ENCODE measurements at places on chromosomes 11 and 22. TPM values are rescaled to one million over a fixed set of nuclear protein-coding genes. Genes with fewer than 3 reads are reported as not detected.

Gene MUC6
- not detected for total RNA-seq

Gene OR10A4
- not detected for total RNA-seq

Gene OR52I2
- total RNA-seq, result not detected

Gene PIWIL4
- 1.7 TPM for total RNA-seq

Gene TNKS1BP1
- total RNA-seq, result 80.1 TPM

Gene PDGFB
- 15.1 TPM for total RNA-seq

Gene RFPL2
- not detected for total RNA-seq

GRCh38 chr11:120391854-120392253, 55.6 kb downstream of the ARHGEF12 start:
- no peaks in the 10 kb centered on the region for H3K36me3 ChIP-seq
- peak overlapping the region; percentile 32 for H3K4me3 ChIP-seq
- H3K4me1 ChIP-seq, result peaks cover 56% of the 10 kb centered on the region
- DNase-seq, result no peak
- no peaks in the 10 kb centered on the region for H3K27me3 ChIP-seq

GRCh38 chr11:14578541-14578956, 58.4 kb upstream of the PSMA1 start:
- no peaks in the 10 kb centered on the region for H3K4me1 ChIP-seq
- H3K27ac ChIP-seq, result no peak overlapping the region
- no peaks in the 10 kb centered on the region for H3K27me3 ChIP-seq
- no peak for DNase-seq
- no peaks in the 10 kb centered on the region for H3K36me3 ChIP-seq
- no peak overlapping the region for H3K4me3 ChIP-seq

GRCh38 chr22:42281284-42281683, 10.8 kb upstream of the TCF20 start:
- DNase-seq, result peak; percentile 24
- peaks cover 16% of the 10 kb centered on the region for H3K27me3 ChIP-seq
- no peak overlapping the region for H3K4me3 ChIP-seq
- peaks cover 4% of the 10 kb centered on the region for H3K4me1 ChIP-seq
- no peak overlapping the region for H3K27ac ChIP-seq

- no peak overlapping the region for H3K27ac ChIP-seq
- DNase-seq, result no peak
- peaks cover 2% of the 10 kb centered on the region for H3K27me3 ChIP-seq
- H3K36me3 ChIP-seq, result no peaks in the 10 kb centered on the region
- no peak overlapping the region for H3K4me3 ChIP-seq
- H3K4me1 ChIP-seq, result no peaks in the 10 kb centered on the region
Measured at GRCh38 chr11:130622141-130622542, 173.7 kb downstream of the ADAMTS15 start.

DNA sequence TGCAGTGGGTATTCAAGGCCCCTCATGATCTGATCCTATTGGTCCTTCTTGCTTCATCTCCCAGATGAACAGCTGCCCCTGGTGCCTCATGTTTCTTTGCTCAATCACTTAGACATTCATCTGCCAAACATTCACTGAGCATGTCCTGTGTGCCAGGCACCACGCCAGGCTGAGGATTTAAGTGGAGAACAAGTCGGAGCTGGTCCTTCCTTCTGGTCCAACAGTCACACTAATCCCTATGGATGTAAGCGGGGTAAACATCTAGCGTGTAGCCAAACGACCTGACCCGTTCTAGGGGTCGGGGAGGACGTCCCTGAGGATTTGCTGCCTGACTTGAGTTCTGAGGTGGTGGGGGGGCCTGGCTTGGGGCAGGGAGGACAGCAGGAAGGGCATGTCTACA, 21.9 kb downstream of the ZMAT5 start:
- no peak overlapping the region for H3K4me3 ChIP-seq
- peak overlapping the region; percentile 76 for H3K27ac ChIP-seq
- H3K27me3 ChIP-seq, result no peaks in the 10 kb centered on the region

DNA sequence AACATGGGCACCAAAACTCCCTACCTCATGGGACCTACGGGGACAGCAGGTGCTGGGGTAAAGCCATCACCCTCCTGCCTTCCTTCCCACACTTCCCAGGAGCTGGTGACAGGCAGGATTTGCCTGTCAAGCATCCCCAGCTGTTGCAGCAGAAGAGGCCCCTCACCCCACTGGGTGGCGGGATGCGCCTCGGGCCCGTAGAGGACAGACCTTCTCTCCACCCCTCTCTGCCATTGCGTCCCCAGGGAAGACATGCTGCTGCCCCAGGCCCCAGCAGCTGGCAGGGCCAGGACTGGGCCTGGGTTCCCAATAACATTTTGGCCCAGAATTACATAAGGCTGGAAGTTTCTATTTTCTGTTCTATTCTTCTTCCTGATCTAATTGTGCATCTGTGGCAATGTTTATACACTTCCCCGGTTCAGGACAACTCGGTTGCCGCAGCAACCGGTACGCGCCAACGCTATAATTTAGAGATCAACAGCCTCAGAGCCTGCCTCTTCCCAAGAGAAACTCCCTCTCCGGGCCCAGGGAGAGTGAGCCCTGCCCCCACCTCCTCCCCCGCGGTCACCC, 25.4 kb downstream of the KCNJ4 start:
- no peak for DNase-seq
- H3K27ac ChIP-seq, result no peak overlapping the region
- no peaks in the 10 kb centered on the region for H3K27me3 ChIP-seq
- no peaks in the 10 kb centered on the region for H3K4me1 ChIP-seq
- no peak overlapping the region for H3K4me3 ChIP-seq

DNA sequence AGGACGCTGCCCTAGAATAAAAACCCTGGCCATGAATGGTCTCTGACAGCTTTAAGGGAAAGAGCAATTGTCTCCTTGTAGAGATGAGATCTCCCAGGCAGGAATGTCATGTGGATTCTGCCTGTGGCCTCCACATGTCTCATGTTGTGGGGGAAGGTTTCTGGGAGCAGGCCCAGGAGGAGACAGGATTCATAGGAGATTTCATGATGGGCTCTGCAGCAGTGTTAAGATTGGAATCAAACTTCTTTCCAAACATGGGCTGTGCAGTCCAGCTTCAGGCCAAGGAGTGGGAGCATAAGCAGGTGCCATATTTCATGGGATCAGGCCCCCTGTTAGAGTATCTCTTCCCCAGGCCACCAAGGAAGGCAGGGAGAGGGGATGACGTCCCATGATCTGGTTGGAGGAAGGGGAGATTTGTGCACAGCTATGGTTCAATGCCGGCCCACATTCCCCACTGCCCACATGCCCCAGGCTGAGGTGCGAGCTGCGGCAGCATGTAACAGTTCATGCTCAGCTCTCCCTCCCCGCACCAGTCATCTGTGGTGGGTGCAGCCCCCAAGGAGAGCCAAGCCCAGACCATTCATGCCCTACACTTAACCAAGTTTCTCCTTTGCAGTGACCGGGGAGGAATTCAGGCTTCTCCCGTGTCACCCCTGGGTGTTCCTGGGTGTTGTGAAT, 42.5 kb downstream of the LMO1 start:
- no peaks in the 10 kb centered on the region for H3K27me3 ChIP-seq
- no peak overlapping the region for H3K27ac ChIP-seq
- H3K36me3 ChIP-seq, result no peaks in the 10 kb centered on the region
- DNase-seq, result no peak

DNA sequence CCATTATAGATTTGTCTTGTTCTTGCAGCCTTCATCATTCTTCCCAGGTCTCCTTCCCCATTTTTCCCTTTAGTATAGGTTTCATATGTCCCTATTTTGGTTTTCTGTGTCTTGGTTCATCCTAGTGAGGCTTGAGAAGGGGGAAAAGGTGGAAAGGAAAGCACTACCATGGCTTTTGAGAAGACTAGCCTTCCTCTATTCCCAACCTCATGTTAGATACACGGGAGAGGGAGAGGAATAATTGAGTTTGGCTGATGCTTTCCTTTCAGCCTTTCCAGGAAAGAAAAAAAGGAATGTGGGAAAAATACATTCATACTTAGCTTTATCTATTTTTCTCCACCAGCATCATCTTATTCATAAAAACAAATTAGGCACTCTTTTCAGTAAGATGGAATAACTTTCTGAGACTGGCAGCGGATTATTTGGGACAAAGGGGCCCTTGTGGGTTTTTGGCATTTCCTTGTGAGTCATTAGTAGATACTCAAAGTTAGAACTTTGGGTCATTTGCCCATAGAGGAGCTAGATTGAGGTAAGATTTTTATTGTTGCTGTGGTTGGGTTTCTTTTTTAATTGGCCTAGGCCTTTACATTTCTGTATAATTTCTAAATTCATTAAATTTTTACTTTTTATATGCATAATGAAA, 23.8 kb downstream of the CAPRIN1 start:
- no peak overlapping the region for H3K4me3 ChIP-seq
- H3K27me3 ChIP-seq, result no peaks in the 10 kb centered on the region
- H3K27ac ChIP-seq, result no peak overlapping the region
- H3K36me3 ChIP-seq, result peaks cover 2% of the 10 kb centered on the region

DNA sequence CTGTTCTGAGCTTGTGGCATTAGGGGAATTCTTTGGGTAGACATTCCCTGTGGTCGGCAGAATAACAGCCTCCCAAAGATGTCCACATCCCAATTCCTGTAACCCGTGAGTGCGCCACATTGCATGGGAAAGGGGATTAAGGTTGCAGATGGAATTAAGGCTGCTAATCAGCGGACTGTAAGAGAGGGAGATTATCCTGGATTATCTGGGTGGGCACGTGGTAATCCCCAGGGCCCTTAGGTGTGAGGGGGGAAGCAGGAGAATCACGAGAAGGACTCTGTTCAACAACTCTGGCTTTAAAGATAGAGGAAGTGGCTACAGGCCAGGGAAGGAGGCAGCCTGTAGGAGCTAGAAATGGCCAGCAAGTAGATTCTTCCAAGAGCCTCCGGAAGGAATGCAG, 16.0 kb downstream of the CACNG2 start:
- no peak overlapping the region for H3K27ac ChIP-seq
- no peak for DNase-seq
- peaks cover 6% of the 10 kb centered on the region for H3K27me3 ChIP-seq

DNA sequence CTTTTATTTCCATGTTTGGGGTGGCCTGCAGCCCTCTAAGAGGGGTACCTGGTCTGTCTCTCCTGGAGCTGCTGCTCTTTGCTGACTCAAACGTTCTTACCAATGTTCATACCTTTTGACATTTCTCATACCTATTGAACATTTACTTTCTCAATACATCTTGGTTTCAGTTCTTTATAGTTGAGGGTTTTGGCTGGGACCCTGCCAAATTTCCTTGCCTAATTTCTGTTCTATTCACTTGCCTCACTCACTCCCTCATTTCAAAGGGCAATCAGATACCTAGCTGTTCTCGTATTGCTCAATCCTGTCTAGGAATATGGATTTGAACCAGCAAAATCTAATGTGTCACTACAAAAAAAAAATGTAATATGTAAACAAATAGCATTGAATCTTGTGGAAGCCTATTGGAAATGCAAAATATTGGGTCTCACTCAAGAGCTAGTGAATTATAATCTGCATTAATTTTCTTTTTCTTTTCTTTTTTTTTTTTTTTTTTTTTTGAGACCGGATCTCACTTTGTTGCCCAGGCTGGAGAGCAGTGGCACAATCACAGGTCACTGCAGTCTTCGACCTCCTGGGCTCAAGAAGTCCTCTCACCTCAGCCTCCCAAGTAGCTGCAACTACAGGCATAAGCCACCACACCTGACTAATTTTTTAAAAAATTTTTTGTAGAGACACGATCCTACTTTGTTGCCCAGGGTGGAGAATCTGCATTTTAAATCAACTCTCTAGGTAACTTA, 7.5 kb downstream of the OR6M1 start:
- no peak overlapping the region for H3K4me3 ChIP-seq
- DNase-seq, result no peak
- no peaks in the 10 kb centered on the region for H3K27me3 ChIP-seq

DNA sequence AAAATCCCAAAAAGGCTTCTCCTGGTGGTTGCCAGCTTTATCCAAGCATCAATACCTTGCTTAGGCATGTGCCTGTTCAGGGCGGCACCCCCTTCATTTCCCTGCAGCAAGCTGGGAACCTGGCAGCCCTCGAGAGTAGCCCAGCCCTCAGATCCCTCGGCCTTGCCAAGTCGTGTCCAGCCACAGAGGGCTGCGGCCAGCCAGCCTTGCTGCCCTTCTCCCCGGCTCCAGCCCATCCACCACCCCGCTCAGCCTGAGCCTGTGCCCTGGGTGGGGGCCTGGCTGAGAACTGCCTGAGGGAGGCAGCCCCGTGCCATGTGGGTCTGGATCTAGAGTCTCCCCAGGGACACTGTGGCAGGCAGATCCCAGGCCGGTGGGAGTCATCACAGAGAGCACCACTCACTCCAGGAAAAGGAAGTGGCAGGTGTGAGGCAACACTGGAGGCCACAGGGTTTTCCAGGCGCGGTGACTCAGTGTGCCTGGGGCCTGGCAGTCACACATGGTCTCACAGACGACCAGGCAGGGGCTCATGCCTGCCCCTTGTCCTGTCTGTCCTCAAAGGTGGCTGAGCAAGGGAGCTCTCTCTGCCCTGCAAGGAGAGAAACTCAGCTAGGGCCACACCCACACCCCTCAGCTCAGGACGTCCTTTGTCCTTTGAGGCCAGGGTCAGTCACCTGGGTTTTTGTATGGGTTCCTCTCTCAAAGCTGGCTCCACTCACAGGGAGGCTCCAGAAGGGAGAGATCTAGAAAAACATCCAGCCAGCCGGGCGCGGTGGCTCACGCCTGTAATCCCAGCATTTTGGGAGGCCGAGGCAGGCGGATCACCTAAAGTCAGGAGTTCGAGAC, 12.2 kb upstream of the CDC42BPG start:
- H3K36me3 ChIP-seq, result peaks cover 35% of the 10 kb centered on the region
- no peaks in the 10 kb centered on the region for H3K27me3 ChIP-seq
- peak overlapping the region; percentile 21 for H3K4me3 ChIP-seq
- peak; percentile 92 for DNase-seq
- peak overlapping the region; percentile 98 for H3K27ac ChIP-seq
- peaks cover 92% of the 10 kb centered on the region for H3K4me1 ChIP-seq

GRCh38 chr11:124499711-124500110, 43.7 kb downstream of the OR8B12 start:
- H3K36me3 ChIP-seq, result no peaks in the 10 kb centered on the region
- no peak overlapping the region for H3K4me3 ChIP-seq
- no peaks in the 10 kb centered on the region for H3K27me3 ChIP-seq
- H3K4me1 ChIP-seq, result no peaks in the 10 kb centered on the region

GRCh38 chr11:61294717-61295595, at the start of gene VWCE:
Gene VWCE (minus strand): TSS chr11:61295316. CDS start chr11:61295037, 279 bp downstream.
- peak; percentile 58 for DNase-seq
- H3K27me3 ChIP-seq, result peaks cover 21% of the 10 kb centered on the region
- H3K36me3 ChIP-seq, result peaks cover 33% of the 10 kb centered on the region
- H3K27ac ChIP-seq, result no peak within 1 kb of the TSS

GRCh38 chr11:1549338-1550330, 22.4 kb downstream of the DUSP8 start:
- H3K36me3 ChIP-seq, result no peaks in the 10 kb centered on the region
- no peak for DNase-seq
- H3K4me1 ChIP-seq, result peaks cover 41% of the 10 kb centered on the region
- no peaks in the 10 kb centered on the region for H3K27me3 ChIP-seq

DNA sequence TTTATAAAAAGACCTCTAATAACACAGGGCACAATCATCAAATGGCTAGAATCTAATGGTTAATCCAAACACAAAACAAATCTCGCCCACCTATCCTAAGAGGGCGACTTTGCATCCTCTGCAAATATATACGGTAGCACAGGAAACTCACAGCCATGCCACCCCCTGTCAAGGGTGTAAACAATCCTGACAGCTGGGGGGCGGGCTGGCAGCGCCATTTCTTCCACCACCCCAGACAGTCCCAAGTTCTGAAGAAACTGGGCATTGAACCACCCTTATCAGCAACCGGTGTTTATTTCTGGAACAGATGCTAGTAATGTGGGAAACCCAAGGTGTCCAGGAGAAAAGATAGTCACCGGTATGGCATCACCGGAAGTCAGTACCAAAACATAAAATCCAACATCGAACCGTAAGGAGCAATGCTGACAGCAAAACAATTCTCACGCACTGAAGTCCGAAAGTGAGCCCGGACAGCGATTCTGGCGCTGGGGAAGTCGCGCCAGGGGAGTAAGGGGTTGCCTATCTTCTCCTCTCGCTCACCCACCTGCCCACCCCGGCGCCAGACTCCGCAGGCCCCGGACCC, 825 bp downstream of the FBXO3 start:
- no peaks in the 10 kb centered on the region for H3K27me3 ChIP-seq
- peak overlapping the region; percentile 97 for H3K4me3 ChIP-seq
- DNase-seq, result no peak
- peaks cover 28% of the 10 kb centered on the region for H3K4me1 ChIP-seq
- peak overlapping the region; percentile 92 for H3K27ac ChIP-seq
